ENCODE measurements at places on chromosomes 3 and 15.

GRCh38 chr3:50687127-50687751, 12.5 kb downstream of the DOCK3 start:
- no peak for DNase-seq

DNA sequence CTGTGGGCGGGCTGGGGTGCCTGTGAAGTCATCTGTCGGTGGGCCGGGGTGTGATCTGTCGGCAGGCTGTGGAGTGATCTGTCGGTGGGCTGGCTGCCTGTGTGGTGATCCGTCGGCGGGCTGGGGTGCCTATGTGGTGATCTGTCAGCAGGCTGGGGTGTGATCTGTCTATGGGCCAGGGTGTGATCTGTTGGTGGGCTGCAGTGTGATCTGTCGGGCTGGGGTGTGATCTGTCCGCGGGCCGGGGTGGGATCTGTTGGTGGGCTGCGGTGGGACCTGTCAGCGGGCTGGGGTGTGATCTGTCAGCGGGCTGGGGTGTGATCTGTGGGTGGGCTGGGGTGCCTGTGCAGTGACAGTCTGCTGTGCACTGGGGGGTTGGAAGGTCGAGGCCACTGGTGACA, 204.5 kb downstream of the XXYLT1 start:
- DNase-seq = no peak

DNA sequence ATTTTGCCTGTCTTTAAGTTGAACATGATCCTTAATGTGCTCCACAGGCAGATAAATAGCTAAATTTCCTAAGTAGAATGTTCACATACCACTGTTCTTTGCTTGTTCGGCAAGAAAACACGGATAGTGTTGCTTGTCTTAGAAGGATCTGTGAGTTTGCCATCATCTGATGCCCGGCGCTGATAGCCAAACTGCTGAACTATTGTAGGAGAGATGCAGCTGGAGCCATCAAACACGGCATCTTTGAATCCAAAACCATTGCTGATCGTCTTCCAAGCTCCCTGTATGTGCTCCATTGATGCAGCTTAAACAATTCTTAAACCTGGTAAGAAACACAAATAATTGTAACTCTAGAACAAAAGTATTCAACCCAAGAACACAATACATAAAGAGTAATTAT, 45.5 kb downstream of the RAF1 start:
- no peak for DNase-seq

DNA sequence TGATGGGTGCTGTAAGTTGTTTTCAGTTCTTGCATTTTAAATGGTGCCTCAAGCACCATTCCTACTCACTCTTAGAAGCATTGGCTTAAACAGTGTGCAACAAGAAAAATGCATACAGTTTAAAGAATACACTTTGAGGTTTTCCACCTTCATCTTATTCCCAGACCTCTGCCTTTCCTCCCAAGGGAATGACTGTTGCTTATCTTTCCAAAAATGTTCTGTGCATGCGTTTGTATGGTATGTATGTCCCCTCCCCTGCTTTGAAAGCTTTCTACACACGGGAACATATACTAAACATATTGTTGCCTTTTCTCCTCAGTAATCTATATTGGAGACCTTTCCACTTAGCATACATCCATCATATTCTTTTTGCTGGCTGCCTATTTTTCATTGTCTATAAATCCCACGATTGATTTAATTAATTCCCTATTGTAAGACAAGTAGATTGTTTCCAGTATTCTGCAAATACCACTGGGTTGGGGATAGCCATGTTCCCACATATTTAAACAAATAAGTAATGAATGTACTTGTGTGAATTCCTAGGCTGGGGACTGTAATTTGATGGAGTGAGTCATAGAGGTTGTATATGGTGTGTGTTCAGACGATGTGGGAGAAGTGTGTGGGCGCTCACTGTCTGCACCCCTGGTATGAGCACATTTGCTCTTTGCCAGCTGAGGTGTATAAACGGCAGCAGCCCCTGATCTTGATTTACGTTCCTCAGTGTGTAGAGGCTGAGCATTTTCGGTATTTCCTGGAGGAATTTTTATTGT, 5.8 kb downstream of the TRAK1 start:
- no peak for DNase-seq

DNA sequence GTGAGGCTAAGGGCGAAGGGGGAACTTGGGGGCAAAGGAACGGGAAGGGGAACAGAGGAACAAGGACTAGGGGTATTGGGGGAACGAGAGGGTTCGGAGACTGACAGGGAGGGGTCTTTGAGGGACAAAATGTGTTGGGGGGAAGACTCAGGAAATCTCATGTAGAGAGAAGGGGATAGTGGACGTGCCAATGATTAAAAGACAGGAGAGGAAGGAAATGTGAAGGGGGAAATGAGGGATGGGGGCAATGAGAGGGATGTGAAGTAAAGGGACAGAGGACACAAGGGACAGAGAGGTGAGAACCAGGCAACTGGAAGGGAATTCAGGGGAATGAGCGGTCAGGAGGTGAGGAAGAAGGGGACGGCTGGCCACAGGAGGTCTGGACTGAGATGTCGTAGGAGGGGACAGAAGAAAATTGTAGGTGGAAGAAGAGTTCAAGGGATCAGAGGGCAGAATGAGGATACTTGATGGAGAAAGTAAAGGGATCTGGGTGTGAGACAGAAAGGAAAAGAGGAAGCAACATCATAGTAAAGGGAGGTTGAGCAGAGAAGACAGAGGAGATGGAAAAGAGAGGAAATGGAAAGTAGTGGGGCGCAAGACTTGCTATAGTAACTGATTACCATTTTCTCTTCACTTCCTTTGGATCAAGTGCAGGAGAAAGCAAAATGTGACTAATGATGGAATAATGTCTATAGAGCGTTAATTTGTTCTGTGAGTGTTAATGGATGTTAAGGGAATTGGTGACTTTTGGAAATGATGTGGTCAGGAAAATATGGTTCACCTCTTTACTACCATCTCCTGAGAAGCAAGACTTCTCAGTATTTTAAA, 749 bp downstream of the RAB8B start:
- DNase-seq = peak; percentile 36

- DNase-seq = no peak
Measured at GRCh38 chr15:58457466-58457965, 25.7 kb downstream of the LIPC start.

DNA sequence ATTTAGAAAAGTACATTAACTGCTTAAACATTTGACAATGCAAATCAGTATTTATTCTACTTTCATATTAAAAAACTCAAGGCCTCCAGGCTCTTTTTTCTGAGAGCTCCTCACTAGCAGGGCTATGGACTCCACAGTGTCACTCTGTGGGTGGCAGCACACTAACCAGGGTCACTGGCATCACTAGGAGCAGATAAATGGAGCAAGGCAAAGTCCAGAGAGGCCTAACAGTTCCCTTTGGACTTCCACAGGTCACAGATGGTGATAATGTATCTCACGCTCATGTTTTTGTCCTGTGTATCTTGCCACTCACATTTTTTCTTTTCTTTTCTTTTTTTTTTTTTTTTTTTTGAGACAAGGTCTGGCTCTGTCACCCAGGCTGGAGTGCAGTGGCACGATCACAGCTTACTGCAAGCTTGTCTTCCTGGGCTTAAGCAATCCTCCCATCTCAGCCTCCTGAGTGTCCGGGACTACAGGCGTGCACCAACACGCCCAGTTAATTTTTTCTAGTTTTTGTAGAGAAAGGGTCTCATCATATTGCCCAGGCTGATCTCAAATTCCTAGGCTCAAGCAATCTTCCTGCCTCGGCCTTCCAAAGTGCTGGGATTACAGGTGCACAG, 7.8 kb downstream of the SPG21 start:
- no peak for DNase-seq

GRCh38 chr3:60303160-60303559, 948.1 kb downstream of the FHIT start:
- DNase-seq = no peak

- DNase-seq = no peak
Measured at GRCh38 chr3:140359233-140359995, 318.4 kb upstream of the TRIM42 start.

- no peak for DNase-seq
Measured at GRCh38 chr3:78153973-78154372, 1114.1 kb downstream of the ROBO2 start.

GRCh38 chr3:188772886-188773285, 398.9 kb upstream of the TPRG1 start:
- no peak for DNase-seq

DNA sequence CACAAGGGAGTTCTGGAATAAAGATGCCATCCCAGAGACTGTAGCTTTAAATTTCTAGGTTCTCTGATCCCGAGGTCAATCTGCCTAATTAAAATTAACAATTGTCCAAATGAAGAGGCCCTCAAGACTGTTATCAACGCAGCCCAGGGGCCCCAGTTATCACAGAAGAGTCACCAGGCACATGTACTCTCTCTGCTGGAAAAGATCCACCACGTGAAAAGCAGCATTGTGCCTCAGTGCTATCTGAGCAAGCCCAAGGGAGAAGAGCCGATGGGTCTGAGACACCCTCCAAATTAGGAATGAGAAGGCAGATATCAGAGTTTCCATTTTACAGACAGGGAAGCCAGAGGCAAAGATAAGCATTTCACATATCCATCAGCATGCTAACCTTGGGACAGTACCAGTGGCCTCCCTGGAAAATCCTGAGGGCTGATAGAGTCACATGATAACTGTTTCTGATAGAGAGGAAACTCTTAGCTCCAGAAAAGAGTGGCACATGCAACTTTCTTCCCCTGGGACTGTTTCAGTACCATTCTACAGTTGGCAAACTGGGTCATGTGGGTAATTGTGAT, 55.5 kb downstream of the ITGB5 start:
- DNase-seq = no peak

Measured in AML-193 (cell line).